ENCODE measurements at places on chromosomes 5 and 9. TPM values are rescaled to one million over a fixed set of nuclear protein-coding genes. Genes with fewer than 3 reads are reported as not detected.

CDK5RAP2 gene
- 66.3 TPM for total RNA-seq

AOPEP gene
- total RNA-seq, result 10.9 TPM

GABRG2 gene
- total RNA-seq, result not detected

PDE6A gene
- not detected for total RNA-seq

MIGA2 gene
- total RNA-seq, result 95.7 TPM

OR1N1 gene
- not detected for total RNA-seq

GPX3 gene
- total RNA-seq, result 1.6 TPM

PDGFRB gene
- 0.55 TPM for total RNA-seq

TLE1 gene
- total RNA-seq, result 3.1 TPM

STKLD1 gene
- 0.70 TPM for total RNA-seq

TRPM3 gene
- total RNA-seq, result not detected

FRMD3 gene
- total RNA-seq, result 0.53 TPM

PCDHB4 gene
- total RNA-seq, result not detected

RAB24 gene
- total RNA-seq, result 34.0 TPM

WDR31 gene
- total RNA-seq, result 1.1 TPM

ELOVL7 gene
- 0.32 TPM for total RNA-seq

TEK gene
- 0.16 TPM for total RNA-seq

COMMD10 gene
- 26.1 TPM for total RNA-seq
